A549 treated with dexamethasone at 1 μM for 4 hours (cell line): ENCODE measurements at places on chromosomes 3 and 15. TPM values are rescaled to one million over a fixed set of nuclear protein-coding genes. Genes with fewer than 3 reads are reported as not detected.

The NEO1 gene
- total RNA-seq: 25.7 to 38.4 TPM (median 36.7 TPM) in 5 replicates

The ABHD17C gene
- total RNA-seq: 23.8 to 27.4 TPM (median 26.4 TPM) in 5 replicates

The OSTN gene
- total RNA-seq: not detected in 5 replicates

The RASGRF1 gene
- total RNA-seq: 0.19 to 0.34 TPM (median 0.25 TPM) in 5 replicates

The C2CD4A gene
- 0.11 to 0.14 TPM (median 0.12 TPM) in 5 replicates for total RNA-seq

The BCHE gene
- 0.69 to 1.3 TPM (median 0.94 TPM) in 5 replicates for total RNA-seq

The TGM5 gene
- not detected in 5 replicates for total RNA-seq

The FGF12 gene
- total RNA-seq: 0.59 to 0.73 TPM (median 0.62 TPM) in 5 replicates

The KLHL40 gene
- not detected in 5 replicates for total RNA-seq

The TFRC gene
- 82.1 to 111 TPM (median 93.7 TPM) in 5 replicates for total RNA-seq

The DUOXA2 gene
- not detected in 5 replicates for total RNA-seq

The AADAC gene
- 9.0 to 12.4 TPM (median 11.0 TPM) in 5 replicates for total RNA-seq

The POTEB gene
- not detected in 5 replicates for total RNA-seq

The ZNF662 gene
- total RNA-seq: not detected in 5 replicates

The PRSS50 gene
- not detected in 5 replicates for total RNA-seq

The DAZL gene
- total RNA-seq: not detected in 5 replicates

The CCDC33 gene
- total RNA-seq: 5.8 to 8.6 TPM (median 7.1 TPM) in 5 replicates

The ADGRG7 gene
- not detected in 5 replicates for total RNA-seq

The TAGLN3 gene
- not detected in 5 replicates for total RNA-seq

The SECISBP2L gene
- total RNA-seq: 6.0 to 10.5 TPM (median 8.9 TPM) in 5 replicates

The GATA2 gene
- total RNA-seq: 3.9 to 5.7 TPM (median 4.6 TPM) in 5 replicates

The CHRM5 gene
- total RNA-seq: 0.04 TPM in 1 of 5 replicates, not detected in the others

The SLC28A1 gene
- 0.04 TPM in 1 of 5 replicates, not detected in the others for total RNA-seq

The CCDC13 gene
- total RNA-seq: 0.39 to 0.61 TPM (median 0.50 TPM) in 5 replicates

The IGDCC3 gene
- 0.06 to 0.22 TPM (median 0.19 TPM) in 5 replicates for total RNA-seq
